ENCODE measurements at places on chromosomes 6 and 20.

DNA sequence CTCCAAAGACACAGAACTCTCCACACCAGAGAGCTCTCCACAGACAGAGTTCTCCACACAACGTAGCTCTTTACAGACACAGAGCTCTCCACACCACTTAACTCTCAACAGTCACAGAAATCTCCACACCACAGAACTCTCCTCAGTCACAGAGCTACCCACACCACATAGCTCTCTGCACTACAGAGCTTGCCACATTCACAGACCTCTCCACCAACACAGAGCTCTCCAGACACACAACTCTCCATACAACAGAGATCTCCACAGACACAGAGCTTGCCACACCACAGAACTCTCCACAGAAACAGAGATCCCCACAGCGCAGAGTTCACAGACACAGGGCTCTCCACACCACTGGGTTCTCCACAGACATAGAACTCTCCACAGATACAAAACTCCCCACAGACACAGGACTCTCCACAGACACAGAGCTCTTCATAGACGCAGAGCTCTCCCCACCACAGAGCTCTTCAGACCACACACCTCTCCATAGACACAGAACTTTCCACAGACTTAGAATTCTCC, 52.5 kb downstream of the ERMARD start:
- no peak for DNase-seq

DNA sequence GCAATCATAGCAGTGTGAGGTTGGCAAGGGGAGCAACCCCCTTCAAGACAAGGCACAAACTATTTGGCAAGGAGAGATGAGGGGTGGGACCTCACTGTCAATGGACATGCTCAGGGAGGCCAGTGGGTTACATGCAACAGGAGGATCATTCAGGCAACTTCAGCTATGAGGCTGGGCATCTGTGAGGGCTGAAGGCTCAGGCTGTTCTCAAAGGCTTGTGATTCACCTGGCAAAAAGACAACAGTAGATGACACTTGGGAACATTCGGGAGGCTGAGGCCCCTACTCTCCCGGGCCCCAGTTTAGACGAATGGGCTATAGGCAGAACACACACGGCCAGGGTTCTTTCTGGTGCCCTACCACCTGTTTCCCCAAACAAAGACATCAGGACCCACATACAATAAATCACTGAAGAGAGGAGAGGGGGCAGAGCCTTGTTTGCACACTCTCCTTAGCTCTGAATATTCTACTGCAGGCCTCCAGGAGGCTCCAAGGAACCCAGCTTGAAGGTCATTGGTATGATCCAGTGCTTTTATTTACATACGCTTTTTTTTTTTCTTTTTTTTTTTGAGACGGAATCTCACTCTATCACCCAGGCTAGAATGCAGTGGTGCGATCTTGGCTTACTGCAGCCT, 7.9 kb downstream of the TUBB start:
- no peak for DNase-seq

DNA sequence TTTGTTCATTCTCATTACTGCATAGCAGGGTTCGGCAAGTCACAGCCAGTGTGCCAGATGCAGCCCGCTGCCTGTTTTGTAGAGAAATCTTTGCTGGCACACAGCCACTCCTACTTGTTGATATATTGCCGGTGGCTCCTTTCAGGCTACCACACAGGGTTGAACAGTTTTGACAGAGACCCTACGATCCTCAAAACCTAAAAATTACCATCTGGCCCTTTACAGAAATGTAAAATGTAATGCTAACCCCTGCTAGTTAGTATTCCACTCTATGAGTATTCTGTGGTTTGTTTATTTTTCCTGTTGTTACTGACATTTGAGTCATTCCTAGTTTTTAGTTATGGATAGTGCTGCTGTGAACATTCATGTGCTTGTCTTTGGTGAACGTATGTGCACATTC, 11.5 kb downstream of the DHX35 start:
- DNase-seq, result no peak

DNA sequence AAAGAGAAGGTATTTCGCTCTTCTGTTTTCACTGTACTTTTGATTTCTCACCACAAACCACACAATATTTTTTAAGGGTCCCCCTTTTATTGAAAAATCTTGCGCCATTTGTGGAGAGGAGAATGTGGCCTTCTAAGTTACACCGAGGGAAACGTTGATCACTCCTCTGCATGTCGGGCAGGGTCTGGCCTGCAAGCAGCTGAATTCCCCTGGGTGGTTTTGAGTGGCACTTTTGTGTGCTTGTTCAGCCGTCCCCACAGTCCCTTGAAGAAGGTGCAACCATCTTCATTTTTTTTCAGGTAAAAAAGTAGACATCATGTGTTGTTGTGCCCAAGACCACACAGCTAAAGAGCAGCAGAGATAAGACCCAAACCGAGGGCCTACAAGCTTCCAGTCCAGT, 6.1 kb downstream of the GPR31 start:
- DNase-seq, result no peak

DNA sequence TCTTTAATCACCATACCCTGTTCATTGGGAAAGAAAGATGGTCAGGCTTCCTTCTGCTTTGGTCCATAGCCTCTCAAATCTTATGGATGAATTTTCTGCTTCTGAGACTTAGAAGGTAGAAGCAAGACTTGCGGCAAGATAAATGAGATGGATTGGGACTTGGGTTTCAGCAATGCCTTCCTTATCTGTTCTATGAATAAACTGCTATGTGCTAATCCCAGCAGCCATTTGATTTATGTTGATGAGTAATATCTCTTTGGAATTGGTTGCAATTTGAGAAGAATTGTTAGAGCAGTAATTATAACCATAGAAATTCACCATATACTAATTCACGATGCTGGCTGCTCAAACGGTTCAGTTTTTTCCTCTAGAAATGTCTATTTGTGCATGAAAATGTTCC, 48.3 kb downstream of the TXLNB start:
- no peak for DNase-seq

DNA sequence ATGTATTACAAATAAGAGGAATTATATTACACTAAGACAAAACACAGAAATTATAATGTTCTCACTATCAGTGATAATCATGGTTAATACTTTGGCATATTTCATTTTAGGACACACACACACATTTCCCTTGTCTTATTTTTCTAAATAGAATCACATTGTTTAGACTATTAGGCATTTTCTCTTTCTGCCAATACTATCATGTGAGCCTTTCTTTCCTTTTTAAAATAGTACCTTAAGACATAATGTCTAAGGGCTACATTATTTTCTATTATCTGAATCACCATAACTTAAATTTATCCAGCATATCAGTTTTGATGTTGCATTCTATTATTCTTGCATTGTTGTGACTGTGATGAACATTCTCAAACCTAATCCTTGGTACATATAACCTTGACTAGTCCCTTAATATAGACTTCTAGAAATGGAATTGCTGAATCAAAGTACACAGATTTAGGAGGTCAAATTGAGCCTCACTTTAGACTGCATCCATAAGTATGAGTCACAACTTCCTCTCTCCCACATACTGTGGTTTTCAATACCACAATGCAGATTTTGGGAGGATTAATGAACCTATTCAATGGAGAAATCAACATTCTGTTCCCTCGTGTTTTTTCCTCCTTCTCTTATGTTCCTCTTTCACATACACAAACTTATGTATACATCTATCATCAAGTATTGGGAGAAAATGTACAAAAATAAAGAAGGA, 212.6 kb downstream of the MOXD1 start:
- DNase-seq, result no peak

GRCh38 chr6:89859744-89860143, 30.1 kb downstream of the CASP8AP2 start:
- no peak for DNase-seq

- DNase-seq, result no peak
Measured at GRCh38 chr20:5469111-5469510, 152.4 kb upstream of the PROKR2 start.

DNA sequence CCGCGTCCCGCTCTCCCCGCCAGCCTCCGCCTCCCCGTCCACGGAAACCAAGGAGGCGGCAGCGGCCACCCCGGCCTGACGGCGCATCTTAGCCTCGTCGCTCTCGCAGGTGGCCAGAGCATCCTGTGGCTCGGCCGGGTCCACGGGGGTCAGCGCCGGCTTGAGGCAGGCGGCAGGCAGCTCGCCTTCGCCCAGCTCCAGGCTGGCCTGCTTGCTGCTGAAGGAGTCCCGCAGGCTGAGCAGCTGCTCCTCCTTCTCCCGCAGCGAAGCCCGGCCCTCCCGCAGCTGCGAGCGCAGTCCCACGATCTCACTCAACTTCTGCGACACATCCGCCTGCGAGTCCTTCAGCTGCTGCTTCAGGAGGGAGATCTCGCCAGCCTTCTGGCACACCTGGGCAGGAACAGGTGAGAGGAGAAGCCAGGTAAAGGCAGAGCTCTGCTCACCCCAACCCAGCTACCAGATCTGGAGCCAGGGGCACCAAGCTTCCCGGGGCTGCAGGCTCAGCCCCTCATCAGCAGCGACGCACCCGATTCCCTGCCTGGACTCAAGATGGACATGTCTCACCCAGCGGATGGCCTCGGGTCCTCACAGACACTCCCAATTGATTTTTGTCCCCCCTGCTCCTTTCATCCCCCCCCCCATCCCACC, 5.2 kb upstream of the FASTKD5 start:
- no peak for DNase-seq

GRCh38 chr20:58584881-58585752, 66.0 kb upstream of the STX16 start:
- no peak for DNase-seq

DNA sequence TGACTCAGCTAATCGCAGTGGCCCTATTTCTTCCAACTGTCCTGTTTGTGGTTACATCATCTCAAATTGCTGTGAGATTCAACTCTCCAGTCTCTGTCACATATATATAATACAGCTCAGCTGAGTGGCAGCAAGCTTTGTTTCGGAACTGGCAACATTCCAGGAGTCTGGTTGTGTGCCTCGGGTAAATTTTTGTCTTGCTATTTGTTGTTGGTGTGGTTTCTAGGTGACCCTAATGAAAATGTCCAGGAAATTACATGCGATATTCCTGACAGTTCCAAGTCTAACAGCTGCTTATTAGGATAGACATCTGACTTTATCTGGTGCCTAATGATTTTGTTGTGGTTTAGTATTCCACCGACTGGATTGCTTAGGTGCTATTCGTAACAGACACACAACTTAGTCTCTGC, 581.8 kb downstream of the CD109 start:
- no peak for DNase-seq

- no peak for DNase-seq
Measured at GRCh38 chr20:6767536-6768227, at the start of gene BMP2. Gene BMP2 (plus strand): TSS chr20:6767686. CDS start chr20:6770127, 2,441 bp downstream.

GRCh38 chr6:6559994-6560570, 28.4 kb upstream of the LY86 start:
- DNase-seq, result no peak

DNA sequence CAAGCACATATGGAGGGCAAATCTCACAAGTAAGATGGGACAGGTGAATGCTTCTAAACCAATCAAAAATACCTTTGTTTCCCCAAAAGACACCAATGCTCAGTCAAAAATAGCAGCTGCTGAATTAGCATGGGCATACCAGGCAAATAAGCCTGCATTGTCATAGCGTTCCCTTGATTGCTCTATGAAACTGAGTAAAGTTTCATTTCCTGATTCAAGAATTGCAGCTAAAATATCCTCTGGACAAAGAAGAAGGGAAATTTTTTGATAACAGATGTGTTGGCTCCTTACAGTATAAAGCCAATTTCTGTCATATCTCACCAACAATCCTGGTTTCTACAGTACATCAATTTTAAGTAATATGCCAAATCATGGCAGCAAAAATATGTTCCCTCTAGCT, 3.3 kb upstream of the TMEM14A start:
- no peak for DNase-seq

Measured in activated naive CD8-positive, alpha-beta T cell treated with anti-CD3 and anti-CD28 coated beads, Interleukin-2, amount 50 U/mL, for 16 hours (primary cell).